Stimulated activated CD4-positive, alpha-beta T cell treated with anti-CD3 and anti-CD28 coated beads, Interleukin-2, amount 100 ng/mL, for 4 hours (primary cell): ENCODE measurements at places on chromosomes 1 and 21.

- DNase-seq = no peak
Observed at GRCh38 chr21:36338975-36339374, 19.0 kb downstream of the MORC3 start.

- DNase-seq = no peak
Observed at GRCh38 chr1:226615876-226616275, 67.3 kb downstream of the STUM start.

DNA sequence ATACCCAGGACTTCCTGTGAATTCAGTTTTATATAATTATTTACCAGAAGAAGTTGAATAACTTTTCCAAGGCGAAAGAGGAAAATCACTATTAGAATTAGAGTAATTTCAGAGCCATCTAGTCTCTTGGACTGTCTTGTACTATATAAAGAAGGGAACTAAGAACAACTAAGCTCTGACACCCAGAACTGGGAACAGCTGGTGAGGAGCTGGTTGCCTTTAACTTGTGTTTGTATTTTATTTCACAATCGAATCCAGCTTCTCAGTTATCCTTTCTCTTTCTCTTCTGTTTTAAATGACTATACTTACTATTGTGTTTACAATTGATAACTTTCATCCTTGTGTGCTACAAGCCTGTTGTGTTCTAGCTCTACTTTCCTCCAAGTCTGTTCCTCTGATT is 8.4 kb downstream of the SNX27 start:
- no peak for DNase-seq

GRCh38 chr1:49240709-49241221 is 464.1 kb upstream of the BEND5 start:
- DNase-seq = no peak

DNA sequence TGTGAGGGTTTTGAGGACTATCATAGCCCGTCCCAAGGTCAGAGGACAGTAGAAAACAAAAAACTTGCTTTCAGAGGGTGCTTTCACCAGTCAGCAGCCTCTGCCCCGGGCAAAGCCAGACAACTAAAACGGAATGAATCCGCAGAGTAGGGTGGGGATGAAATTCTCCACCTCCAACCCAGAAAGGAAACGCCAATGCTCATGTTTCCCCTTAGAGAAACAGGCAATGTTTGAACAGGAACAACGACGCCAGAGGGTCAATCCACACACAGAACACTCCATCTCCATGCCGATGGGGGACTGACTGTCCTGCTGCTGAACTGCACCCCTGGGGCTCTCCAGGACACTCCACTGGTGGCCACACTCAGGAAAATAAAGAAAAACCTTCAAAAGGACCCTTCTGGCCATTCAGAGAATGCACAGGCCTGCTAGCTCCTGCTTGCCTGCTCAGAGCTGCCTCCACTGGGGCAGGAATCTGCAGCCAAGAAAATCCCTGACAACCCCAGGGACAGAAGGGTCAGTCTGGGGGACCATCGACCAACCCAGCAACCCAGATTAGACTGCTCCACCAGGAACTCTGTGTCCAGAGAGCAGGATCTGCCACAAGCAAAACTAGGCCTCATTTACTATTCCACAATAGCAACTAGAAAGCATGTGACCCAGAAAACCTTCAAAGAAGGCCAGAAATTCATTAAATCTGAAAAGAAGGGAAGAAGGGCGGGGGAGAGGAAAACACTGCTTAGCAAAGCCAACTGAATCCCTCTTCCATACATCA is 116.0 kb downstream of the TOMM20 start:
- DNase-seq = no peak

- no peak for DNase-seq
Observed at GRCh38 chr1:62228136-62228882, 33.7 kb downstream of the L1TD1 start.

- no peak for DNase-seq
Observed at GRCh38 chr1:13642306-13643004, 57.5 kb upstream of the PRDM2 start.

GRCh38 chr1:31776516-31776915 is 12.4 kb upstream of the ADGRB2 start:
- DNase-seq = no peak

DNA sequence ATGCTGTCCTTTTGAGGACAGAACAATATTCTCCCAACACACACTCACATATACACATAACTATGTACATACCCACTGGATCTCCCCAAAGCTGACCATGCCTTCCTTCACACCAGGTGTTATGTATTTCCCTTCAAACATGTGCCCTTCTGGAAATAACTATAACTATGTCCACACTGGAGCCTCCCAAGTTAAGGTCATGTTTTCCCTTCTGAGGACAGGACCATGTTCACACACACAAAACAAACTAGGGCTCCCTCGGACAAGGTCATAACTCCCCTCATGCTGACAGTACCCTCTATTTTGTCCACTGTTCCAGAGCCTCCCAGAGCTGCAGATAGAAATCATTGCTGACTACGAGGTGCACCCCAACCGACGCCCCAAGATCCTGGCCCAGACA is 7.8 kb downstream of the MMACHC start:
- no peak for DNase-seq

GRCh38 chr21:42565886-42566523 is 52.4 kb downstream of the SLC37A1 start:
- no peak for DNase-seq

DNA sequence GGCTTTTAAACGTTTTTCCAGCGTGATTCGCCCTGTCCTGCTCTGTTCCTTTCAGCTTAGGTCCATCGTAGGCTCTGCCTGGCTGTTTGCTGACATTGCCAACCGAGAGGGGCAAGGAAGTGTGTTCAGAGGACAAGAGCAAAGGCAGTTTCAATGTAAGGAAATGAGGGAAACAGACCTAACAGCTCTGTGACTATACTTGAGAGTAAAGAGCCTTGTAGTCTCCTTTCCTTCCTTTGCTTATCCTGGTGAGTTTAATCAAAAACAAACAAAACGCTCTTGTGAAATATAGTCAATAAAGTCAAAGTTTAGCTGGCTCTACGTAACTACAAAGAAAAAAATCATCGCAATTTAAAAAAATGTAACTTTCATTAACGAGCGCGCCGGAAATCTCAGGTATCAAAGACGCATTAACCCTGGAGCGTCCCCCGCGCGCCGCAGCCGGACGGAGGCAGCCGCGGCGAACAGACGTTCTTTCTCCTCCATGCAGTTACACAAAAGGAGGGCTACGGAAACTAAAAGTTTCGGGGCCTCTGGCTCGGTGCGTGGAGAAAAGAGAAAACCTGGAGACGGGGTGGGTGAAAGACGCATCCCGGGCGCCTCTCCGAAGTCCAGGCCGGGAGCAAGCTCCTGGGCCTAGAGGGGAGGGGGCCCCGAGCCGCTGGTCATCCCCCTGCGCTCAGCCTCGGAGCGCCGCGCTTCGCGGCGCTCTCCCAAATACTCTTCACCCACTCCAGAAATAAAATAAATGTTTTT is 617 bp upstream of the ADGRL2 start:
- no peak for DNase-seq

DNA sequence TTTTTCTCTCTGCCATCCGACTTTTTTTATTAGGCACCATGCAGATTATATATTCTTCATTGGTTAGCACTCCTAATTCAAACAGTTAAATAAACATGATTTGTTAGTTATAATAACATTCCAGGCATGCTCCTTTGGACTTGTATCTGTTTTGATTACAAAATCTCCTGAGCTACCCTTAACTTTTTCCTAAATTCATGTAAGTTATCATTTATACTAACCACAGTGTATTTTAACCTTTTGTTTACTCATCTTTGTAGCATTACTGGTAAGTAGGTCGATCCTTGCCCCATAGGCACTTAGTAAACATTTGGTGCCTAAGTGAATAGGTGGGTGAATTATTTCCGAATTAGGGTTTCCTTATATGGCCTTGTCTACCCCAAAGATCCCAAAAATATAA is 43.8 kb downstream of the MIER1 start:
- DNase-seq = no peak

DNA sequence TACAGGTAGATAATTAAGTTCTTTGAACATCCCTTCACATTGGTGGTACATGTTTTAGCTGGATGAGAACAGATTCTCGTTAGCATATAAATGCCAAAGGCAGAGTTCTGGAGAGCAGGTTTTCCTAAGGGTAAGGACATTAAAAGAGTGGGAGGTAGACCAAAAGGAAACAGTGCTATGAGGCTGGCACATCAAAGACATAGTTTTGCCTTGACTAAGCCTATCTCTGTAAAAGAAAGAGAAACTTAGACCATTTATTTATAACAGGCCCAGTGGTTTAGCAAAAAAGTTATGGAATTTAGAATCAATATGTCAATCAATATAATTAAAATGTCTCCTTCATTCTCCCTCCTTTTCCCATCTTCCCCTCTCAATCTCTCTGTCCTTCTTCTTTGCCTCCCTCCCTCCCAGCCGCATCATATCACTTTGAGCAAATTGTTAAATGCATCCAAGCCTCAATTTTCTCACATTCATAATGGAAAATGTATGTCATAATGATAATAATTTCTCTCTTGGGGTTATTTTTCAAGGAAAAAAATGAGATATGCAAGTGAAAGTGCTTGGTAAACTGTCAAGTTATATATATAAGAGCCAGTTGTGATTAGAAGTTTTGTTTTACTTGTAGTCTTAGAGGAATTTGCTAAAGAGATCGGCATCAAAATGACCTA is 209.9 kb upstream of the SGIP1 start:
- no peak for DNase-seq

DNA sequence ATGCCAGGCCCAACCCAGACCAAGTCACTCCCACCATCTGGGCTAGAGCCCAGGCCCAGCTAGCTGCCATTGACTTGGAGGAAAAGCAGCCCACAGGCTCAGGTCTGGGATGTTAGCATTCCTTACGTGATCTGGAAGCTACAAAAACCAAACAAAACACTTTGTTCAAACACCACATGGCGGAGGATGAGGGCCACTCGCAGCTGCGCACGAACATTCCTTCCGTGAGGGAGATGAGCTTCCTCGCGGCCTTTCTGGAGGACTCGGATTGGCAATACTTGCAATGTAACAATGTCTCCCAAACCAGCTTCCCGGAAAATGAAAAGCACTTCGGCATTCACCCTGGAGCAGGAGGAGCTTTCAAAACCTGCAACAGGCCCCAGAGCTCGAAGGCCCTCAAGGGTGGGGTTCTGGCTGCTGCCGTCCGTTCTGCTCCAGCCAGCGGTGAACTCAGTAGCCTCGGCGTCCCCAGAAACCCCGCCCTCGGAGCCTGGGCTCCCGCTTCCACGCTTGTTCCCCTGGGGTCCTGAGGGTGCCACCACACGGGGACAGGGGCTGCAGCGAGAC is 40.5 kb downstream of the COL6A1 start:
- no peak for DNase-seq

GRCh38 chr1:156213644-156213966 is 798 bp downstream of the PMF1 start:
- DNase-seq = no peak

DNA sequence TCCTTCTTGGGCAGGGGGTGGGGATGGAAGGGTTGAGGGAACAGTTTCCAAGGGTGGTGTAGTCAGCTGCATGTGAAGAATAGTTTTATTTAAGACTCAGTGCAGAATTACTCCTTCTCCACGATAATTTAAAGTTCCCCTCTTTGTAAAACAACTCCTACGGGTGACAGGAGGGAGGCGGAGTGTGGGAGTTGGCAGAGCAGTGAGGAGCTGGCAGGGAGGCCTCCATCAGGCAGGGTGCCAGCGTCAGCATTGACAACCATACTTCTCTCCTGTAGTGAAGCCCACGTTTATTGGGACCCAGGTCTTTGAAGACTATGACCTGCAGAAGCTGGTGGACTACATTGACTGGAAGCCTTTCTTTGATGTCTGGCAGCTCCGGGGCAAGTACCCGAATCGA is 93.8 kb downstream of the MTR start:
- DNase-seq = no peak

DNA sequence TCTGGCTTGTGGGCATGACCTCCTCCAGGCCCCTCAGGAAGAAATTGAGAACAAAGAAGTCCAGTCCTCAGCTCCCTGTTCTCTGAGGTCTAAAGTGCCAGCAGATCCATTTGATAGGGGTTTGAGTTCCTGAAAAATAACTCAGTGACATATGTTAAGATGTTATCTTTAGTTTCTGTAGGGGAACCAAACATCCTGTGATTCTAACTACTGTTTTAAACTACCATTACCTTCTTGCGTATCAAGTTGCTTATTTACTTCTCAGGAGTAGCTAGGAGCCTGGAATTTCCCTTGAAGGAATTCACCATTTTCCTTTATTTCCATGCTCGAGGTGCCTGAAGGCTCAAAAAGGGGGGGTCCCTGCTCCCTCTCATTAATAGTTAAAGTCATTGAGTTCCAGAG is 18.8 kb upstream of the LIN9 start:
- DNase-seq = no peak

DNA sequence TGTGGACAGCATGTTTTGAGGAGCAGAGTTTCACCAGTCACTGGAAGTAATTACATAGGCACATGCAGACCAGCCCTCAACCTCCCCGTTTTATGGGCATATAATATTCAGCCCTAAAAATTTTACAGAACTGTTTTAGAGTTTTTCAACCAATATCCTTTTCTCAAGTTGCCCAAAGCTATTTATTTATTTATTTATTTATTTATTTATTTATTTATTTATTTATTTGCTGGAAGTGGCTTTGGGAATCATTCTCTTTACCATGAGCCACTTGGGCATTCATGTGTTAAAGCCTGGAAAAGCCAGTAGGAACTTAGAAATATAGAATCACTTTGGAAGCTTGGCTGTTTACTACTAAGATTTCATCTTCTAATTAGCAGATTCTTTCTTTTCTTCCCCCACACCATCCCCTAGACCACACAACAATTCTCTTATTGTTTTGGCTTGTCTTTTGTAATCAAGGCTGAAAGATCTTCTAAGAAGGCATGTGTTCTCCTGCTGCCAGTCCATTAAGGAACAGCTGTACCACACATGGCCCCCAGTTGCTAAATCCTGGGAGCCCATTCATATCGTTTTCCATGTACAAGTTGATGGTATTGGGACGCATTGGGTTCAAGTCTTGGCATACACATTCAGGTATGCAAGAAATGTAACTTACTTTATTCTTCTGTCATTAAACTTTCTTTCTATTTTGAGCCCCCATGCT is 220.0 kb downstream of the PAPPA2 start:
- DNase-seq = no peak

DNA sequence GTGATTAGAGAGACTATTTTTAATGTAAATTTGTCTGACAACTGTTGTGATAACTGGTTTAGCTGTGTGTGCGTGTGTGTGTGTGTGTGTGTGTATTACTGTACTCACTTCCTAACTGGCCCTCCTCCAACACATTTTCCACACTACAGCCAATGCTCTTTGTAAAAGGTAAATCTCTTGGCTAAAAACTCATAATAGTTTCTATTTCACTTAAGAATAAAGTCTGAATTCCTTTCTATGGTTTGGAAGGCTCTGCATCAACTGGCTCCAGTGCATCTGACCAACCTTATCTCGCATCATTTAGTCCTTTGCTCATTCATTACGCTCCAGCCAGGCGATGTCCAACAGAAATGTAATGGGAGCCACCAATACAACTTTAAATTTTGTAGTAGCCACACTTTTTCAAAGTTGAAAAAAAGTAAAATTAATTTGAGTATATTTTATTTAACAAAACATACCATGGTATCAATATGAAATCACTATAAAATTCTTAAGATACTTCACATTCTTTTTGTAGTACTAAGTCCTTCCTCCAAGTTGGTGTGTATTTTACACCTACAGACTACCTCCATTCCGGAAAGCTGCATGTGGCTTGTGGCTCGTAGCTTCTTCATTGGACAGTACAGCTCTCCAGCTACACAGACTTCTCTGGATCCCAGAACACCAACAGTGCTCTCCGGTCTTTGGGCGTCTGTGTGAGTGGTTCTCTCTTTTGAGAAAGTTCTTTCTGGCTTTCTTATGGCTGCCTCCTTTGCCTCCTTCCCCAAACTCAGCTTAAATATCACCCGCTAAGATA is 68.9 kb downstream of the NRIP1 start:
- no peak for DNase-seq

GRCh38 chr1:168887381-168887780 is 158.4 kb upstream of the DPT start:
- no peak for DNase-seq
